ENCODE measurements at places on chromosomes 11 and 22. TPM values are rescaled to one million over a fixed set of nuclear protein-coding genes. Genes with fewer than 3 reads are reported as not detected.

C22orf31 gene
- not detected for total RNA-seq

TRIM34 gene
- total RNA-seq = 2.3 TPM

LARGE1 gene
- total RNA-seq = 119 TPM

WNT7B gene
- not detected for total RNA-seq

DERL3 gene
- 2.2 TPM for total RNA-seq

SHISAL1 gene
- 0.70 TPM for total RNA-seq

OR56A1 gene
- not detected for total RNA-seq

GGTLC3 gene
- total RNA-seq = not detected

FOXR1 gene
- not detected for total RNA-seq

PHETA2 gene
- 4.5 TPM for total RNA-seq

TSPAN18 gene
- total RNA-seq = 153 TPM

SLC22A24 gene
- total RNA-seq = not detected

OR52A1 gene
- not detected for total RNA-seq

ISX gene
- not detected for total RNA-seq

ZNF74 gene
- total RNA-seq = 4.9 TPM

MAPK8IP2 gene
- 0.48 TPM for total RNA-seq

PKP3 gene
- total RNA-seq = 0.83 TPM

SDHD gene
- total RNA-seq = 209 TPM

TUBA8 gene
- 84.0 TPM for total RNA-seq

CDC42BPG gene
- total RNA-seq = 1.2 TPM

SLC15A3 gene
- total RNA-seq = 11.6 TPM

C11orf21 gene
- total RNA-seq = 23.2 TPM

MS4A15 gene
- not detected for total RNA-seq

SAA4 gene
- total RNA-seq = not detected

SLC6A5 gene
- total RNA-seq = not detected
